ENCODE measurements at places on chromosomes 3 and 15.

- no peak for DNase-seq
These were observed 709 bp downstream of the SCAMP5 start for GRCh38 chr15:74995779-74996765.

GRCh38 chr15:81807806-81808205, 238.0 kb downstream of the MEX3B start:
- DNase-seq: no peak

GRCh38 chr3:132570016-132570415, 27.1 kb upstream of the ACKR4 start:
- DNase-seq: no peak

GRCh38 chr15:22878103-22878502, 39.6 kb downstream of the NIPA2 start:
- DNase-seq: no peak

- no peak for DNase-seq
These were observed 268.5 kb downstream of the SHQ1 start for GRCh38 chr3:72579581-72580245.

DNA sequence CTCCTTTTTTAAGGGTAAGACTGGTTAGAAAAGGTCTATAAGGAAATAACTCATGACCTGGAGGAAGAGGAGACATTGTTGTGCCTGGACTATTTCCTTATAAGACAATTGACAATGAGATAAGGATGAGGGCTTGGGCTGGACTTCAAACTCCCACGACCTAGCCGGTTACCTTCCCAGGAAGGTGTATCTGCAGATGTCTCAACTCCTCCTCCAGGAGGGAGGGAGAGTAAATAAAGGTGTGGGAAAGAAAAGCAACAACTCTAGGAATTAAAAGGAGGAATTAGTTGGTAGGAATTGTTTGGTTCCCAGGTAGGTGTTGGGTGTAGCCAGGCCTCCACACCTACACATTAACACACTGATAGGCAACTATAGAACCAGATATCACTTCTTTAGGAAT, 97.8 kb upstream of the TBL1XR1 start:
- no peak for DNase-seq

GRCh38 chr15:98782801-98783200, 134.5 kb downstream of the IGF1R start:
- no peak for DNase-seq

DNA sequence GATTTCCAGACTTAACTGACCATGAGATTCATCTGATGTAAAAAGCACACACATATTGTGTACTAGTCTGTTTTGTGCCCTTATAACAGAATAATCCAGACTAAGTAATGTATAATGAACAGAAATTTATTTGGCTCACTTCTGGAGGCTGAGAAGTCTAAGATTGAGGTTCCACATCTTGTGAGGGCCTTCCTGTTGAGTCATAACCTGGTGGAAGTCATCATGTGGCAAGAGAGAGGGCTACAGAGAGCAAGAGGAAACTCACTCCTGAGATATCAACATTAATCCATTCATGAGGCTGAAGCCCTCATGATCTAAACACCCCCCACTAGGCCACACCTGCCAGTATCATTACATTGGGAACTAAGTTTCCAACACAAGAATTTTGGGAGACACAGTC, 977.6 kb downstream of the MCTP2 start:
- DNase-seq: no peak

GRCh38 chr3:62529230-62529629, 155.9 kb upstream of the FEZF2 start:
- DNase-seq: no peak

GRCh38 chr3:64259636-64260035, 34.4 kb upstream of the PRICKLE2 start:
- DNase-seq: no peak
